ENCODE measurements at places on chromosomes 5 and 9.

GRCh38 chr9:135338546-135338945 is 141.0 kb upstream of the PPP1R26 start:
- no peak for DNase-seq

- no peak for DNase-seq
Observed at GRCh38 chr5:55320571-55320970, 12.8 kb downstream of the MTREX start.

- DNase-seq, result peak; percentile 79
Observed at GRCh38 chr9:131755541-131756198, 15.8 kb upstream of the RAPGEF1 start.

DNA sequence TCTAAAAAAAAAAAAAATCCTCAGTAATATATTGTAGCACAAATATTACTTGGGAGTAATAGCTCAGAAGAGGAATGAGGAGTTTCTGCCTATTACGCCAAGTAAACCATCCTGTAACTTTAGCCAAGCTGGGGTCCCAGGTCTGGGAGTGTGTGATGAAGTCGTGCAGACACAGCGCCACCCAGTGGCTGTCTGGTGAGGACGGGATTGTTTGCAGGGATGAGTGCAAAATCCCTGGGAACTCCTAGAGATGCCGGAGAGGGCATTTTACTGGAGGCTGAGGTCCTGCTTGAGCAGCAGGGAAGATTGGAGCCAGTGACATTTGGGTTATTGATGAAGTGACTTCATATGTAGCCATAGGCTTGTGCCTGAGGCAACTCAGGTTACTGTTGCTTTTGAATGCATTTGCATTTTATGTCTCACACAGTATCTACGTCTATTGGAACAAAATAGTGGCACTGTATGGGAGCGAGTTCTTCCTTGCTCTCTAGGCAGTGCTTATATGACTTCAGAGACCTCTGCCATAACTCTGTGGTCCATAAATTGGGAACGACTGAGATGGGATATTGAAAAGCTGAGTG is 72.8 kb downstream of the PSAT1 start:
- peak; percentile 37 for DNase-seq

DNA sequence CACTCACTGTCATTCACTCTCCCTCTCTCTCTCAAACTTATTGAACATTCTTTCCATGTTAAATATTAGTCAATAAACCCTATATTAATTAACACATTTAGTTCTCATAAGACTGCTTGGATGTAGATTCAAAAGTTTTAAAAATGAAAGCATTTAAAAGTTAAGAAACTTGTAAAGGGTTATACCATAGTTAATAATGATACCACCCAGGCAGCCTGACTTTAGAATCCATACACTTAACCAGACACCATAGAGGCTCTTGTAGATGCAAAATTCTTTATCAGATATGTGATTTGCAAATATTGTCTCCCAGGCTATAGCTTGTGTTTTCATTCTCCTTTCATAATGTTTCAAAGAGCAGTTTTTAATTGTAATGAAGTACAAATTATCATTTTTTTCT is 335.8 kb upstream of the ACTBL2 start:
- DNase-seq, result no peak

DNA sequence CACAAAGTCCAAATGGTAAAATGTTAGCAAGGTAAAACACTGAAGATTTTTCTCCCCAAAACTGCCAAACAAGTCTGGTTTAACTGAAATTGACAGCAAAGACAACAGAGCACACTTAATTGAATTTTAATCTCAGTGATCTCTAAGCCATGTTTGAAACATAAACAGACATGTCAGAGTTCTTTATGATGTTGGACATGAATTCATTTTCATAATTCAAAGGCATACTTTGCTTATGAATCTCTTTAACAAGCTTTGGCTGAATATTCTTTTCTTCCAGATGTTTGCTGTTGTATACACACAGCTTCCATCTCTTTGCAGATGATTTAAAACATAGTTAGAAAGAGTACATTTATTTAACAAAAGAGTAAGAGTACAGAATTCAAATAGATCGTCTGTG is 509.1 kb downstream of the RAB3C start:
- DNase-seq, result no peak

GRCh38 chr5:57429513-57430120 is 53.0 kb downstream of the ACTBL2 start:
- DNase-seq, result no peak

DNA sequence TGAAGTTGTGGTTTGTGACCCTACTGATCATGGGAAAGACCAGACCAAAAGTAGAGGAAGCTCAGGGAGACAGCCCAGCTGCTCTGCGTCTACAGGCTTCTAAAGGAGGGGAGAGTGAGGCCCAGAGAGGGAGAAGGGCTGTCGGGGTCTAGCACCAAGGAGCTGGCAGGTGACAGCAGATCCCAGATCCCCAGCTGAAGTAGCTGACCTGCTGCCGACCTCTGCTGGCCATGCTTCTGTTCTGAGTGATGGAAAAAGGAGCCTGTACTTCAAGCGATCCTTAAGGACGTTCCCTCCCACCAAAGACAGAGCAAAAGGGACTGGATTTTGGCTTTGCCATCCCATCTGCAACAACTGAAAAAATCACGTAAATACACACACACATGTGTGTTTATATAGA is 22.7 kb upstream of the QSOX2 start:
- no peak for DNase-seq

- DNase-seq, result no peak
Observed at GRCh38 chr5:137565450-137565849, 66.3 kb upstream of the SPOCK1 start.

- no peak for DNase-seq
Observed at GRCh38 chr5:140791089-140791488, 3.6 kb upstream of the PCDHA2 start.

DNA sequence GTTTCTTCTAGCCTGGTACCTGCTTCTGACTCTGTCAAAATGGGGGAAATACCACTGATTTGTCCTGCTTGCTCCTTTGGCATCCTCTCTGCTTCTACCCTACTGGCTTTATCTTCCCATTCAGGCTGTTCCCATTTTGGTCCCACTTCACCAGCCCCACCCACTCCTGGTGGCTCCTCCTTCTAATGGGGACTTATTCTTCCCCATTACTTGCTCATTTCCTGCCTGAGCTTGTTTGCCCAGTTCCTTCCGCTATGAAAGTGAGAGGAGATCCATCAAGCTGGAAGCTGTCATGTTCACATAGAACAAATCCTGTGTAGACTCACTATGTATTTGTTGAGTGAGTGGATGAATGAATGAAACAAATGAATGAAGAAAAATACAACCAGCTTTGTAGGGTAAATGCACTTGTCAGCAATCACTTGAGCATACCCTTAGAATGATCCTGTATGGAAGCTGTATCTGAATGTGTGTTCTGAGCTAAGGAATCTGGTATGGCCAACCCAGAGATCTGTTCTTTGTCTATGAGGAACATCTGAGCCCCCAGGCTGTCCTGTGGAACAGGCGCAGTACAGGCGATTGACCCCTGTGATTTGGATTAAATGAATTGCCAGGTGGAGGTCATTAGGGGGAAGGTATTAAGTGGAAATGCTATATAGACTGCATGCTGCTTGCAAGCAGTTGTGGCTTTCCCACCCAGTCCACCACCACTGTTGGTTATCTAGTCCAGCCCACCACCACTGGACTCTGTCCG is 89.5 kb downstream of the APBA1 start:
- peak; percentile 66 for DNase-seq

GRCh38 chr9:34479431-34479866 is 20.8 kb downstream of the DNAI1 start:
- DNase-seq, result no peak

DNA sequence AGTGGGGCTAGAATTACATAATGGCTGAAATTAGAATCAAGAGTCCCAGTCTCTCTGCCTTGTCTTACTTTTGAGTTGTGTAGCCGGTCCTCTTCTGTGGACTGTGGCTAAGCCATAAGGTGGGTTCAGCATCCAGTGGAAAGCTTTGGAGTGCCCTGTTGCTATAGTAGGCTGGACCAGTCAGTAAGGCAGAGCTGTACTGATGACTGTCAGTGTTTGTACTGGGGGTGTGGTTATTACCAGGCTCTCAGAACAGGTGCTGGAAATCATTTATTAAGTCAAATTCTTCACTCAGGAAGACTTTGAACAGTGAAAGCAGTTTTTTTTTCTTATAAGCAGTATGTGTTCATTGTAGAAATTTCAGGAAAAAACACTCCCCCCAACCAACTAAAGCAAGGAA is 129.4 kb downstream of the ZSWIM6 start:
- DNase-seq, result no peak

DNA sequence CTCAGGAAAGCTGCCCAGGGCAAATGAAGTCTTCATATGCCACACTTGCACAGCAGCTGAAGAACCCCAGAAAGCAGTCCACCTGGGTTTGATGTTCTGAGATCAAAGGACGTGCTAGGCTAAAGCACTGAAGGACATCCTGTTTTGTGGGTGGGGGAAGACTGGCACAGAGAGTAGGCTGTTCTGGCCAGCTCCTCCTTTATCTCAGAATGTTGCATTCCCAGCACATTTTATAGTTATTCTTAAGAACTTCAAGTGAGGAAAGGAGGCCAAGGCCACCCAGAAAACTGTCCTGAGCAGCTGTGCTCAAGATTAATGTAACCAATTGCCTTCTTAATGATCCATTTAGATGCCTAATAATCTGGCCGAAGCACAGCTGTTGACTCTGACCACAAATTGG is 10.9 kb downstream of the SHOC1 start:
- DNase-seq, result no peak

DNA sequence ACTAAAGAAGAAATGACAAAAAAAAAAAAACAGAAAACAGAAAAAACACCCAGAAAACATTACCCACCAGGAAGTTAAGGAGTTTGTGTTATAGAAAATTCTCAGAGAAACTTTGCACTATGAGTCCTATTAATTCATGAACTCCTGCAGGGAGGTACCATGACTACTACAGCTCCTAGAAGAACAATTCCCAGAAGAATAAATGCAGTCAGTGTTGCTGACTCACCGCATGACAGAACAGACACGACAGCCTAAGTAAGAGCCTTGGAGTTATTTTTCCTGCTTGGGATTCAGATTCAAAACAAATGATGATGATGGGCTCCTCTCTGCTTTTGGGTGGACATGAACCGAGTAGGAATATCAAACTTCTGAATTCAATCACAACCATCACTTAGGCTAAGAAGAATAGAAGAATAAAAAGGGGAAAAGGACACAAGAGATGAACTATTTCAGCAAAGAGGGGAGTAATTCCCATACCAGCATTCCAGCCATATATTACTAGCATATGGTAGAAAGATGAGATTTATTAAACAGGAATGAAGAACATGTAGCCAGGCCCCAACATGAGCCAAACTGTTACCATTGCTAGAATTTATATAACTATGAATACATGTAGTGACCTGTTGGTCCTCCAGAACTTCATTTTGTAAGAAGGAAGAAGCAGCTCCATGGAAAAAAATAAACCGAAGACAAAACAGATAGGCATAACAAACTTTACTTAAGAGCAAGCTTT is 209.6 kb upstream of the PDE4D start:
- no peak for DNase-seq

DNA sequence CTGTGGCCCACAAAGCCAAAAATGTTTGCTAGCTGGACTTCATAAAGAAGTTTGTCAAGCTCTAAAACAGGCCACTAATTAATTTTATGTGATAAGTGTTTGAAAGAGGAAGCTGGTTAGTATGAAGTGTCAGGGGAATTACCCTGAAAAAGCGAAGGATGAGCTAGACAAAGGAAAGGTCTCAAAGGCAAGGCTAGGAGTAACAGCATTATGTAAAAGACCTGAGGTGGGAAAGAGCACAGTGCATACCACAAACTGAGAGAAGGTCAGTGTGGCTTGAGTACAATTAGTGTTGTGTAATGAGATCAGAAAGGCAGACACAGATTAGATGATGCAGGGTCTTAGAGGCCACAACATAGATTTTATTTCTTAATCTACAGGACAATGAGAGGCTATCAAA is 29.6 kb downstream of the RC3H2 start:
- DNase-seq, result no peak

DNA sequence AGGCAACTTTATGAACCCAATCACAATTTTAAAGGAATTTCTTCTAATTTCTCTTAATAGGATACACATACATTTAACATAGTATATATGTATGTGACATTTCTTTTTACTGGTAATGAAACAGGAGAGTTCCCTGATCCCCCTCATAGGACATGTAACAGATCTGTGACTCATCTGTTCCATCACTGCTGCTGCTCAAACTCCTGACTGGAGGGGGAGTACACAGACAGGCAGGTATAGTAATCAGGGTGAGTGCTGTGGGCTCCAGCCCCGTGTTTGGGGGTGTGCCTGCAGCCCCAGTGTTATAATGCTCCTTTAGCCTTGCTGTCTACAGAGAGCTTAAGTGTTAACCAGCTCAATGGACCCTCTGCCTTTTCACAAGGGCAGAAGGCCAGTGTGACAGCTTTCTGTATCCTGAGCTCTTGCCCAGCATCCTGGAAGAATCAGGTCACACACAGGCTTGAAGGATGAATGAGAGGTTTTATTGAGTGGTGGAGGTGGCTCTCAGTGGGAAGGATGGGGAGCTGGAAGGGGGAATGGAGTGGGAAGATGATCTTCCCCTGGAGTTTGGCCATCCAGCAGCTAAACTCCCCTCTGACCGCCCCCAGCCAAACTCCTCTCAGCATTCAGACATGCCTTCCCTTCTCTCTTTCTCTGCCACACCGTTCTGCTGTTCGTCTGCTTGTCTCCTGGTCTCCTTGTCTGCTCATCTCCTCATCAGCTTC is 161.3 kb downstream of the ZNF608 start:
- no peak for DNase-seq

GRCh38 chr5:96080557-96080956 is 118.9 kb upstream of the ELL2 start:
- peak; percentile 65 for DNase-seq

DNA sequence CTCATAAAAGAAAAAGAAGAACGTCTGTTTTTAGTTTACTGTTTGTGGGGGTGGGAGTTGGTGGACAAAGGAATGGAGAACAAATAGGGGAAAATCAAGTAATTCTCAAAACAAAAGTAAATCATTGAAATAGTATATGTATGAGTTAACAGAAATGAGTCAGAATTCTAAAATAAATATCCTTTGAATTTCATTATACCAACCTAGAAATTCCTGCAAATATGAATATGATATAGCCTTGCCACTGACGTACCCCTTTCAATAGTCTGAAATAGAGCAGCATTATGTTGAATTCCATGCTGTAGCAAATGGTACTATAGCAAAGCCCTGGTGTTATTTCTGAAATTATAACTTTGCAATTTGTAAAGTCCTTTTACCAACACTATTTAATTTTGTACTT is 29.6 kb upstream of the DTWD2 start:
- DNase-seq, result peak; percentile 29

- no peak for DNase-seq
Observed at GRCh38 chr5:89080467-89081116, 197.6 kb upstream of the MEF2C start.

DNA sequence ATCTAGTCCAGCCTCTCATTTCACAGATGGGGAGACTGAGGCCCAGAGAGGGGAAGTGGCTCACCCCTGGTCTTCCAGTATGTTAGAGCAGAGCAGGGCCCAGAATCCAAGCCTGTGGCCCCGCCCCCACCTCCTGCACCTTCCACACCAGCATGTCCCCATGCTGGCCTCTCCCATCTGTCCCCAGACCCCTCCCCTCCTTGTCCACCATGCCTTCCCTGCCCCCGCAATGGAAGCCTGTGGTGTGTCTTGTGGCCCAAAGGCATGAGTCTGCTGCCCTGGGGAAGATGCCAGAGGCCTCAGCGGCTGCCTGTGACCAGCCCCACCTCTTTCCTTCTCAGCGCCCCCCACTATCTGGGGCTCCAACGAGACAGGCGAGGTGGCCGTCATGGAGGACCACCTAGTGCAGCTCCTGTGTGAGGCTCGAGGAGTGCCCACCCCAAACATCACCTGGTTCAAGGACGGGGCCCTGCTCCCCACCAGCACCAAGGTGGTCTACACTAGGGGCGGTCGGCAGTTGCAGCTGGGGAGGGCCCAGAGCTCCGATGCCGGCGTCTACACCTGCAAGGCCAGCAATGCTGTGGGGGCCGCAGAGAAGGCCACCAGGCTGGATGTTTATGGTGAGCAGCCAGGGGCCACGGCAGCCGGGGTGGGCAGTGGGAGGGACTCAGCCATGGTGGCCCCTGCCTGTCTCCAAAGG is 87.2 kb downstream of the HMCN2 start:
- DNase-seq, result no peak

Data from inflammatory macrophage treated with lipopolysaccharide for 4 hours (primary cell).